ENCODE measurements at places on chromosomes 12 and 14.

DNA sequence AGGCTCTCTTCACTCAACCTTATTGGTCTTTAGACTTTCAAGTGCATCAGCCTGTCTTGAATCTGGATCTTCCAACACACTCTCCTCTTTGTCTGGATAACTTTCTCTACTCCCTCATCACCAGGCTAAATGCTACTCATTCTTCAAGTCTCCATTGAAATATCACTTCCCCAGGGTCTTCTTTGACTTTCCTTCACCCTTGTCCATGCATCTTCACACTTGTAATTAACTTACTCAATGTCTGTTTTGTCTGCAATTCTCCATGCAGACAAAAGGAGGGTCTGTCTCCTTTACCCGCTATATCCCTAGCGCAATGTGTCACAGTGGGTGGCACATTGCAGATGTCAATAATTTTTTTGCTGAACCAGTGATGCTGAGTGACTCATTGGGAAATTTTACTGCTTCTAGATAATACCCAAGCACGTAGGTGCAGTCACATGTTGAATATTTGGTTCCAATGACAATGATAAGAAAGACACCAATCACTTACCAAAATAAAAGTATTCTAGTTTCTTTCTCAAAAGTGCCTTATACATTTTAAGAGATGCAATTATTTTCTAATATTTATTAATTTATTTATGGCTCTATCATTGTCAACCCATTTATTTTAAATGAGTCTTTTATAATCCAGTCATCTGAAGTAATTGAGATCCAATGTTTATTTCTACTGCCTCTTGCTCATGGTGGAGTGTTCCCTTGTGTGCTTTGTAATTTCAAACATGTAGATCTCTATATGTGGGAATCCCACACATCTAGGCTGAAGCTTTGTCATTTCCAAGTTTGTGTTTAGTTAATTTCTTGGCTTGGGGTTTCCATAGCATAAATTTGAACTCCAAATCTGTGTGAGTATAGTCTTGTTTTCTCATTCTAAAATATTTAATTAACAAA, 21.7 kb upstream of the RFC5 start:
- no peak for DNase-seq

DNA sequence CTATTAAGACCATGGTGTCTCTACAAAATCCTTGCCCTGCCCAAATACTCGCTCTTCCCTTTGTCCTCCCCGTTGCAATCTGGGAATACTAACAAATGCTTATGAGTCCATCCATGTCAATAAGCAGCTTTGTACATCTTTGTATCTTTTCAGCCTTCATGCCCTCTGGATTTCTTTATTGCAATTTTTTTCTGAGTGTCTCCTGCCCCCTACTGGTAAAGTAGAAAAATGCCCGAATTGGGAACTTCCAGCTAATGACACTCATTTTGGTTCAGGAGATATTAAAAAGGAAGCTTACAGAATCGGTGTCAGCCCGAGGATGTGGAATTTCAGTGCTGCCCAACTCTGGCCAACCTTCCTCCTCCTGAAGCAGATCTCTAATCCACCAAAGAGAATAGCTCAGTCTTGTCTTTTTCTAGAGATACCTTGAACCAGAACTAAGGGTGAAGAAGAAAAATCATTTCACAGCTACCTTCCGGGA, 46.0 kb downstream of the SH2B3 start:
- DNase-seq, result peak; percentile 45

- DNase-seq, result no peak
Measured at GRCh38 chr12:20489645-20490044, 121.3 kb downstream of the PDE3A start.

- no peak for DNase-seq
Measured at GRCh38 chr14:49960453-49960852, 67.6 kb downstream of the ARF6 start.

DNA sequence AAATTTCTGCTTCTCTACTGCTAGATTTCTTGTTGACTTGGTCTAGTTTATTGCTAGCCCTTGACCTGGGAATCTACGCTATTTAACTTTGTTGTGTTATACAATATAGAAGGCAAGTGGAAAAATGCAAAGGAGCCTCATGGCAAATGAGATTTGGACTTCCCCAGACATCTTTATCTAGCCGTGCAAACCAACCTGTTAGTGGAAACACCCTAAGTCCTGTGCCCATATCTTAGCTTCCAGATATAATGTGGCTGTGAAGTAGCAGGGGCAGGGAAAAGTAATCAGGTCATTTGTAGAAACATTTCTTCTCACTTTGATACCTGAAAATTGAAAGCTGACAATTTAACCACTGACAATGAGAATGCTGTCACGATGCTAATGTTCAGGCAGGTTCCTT, 90.7 kb upstream of the ATP2B1 start:
- DNase-seq, result no peak

GRCh38 chr12:49330032-49330619, 6.9 kb downstream of the C1QL4 start:
- no peak for DNase-seq

DNA sequence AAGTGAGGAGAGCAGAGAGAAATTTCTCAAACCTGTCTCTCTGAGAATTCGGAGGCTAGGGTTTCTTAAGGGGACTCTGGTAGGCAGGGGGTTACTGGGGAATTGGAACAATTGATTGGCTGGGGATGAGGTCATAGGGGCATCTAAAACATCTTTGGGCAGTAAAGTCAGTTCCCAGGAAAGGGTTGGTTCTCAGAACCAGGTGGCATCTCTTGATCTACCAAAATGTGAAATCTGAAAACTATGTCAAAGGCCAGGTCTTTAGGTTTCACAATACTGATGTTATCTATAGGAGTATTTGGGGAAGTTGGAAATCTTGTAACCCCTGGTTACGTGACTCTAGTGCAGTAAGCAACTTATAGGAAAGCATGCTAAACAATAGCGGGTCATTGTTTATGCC, 6.9 kb downstream of the C12orf75 start:
- DNase-seq, result no peak

GRCh38 chr14:64349741-64350490, 38.2 kb upstream of the MTHFD1 start:
- DNase-seq, result no peak

Measured in urothelium cell line (cell line).